ENCODE measurements at places on chromosomes 4 and X.

DNA sequence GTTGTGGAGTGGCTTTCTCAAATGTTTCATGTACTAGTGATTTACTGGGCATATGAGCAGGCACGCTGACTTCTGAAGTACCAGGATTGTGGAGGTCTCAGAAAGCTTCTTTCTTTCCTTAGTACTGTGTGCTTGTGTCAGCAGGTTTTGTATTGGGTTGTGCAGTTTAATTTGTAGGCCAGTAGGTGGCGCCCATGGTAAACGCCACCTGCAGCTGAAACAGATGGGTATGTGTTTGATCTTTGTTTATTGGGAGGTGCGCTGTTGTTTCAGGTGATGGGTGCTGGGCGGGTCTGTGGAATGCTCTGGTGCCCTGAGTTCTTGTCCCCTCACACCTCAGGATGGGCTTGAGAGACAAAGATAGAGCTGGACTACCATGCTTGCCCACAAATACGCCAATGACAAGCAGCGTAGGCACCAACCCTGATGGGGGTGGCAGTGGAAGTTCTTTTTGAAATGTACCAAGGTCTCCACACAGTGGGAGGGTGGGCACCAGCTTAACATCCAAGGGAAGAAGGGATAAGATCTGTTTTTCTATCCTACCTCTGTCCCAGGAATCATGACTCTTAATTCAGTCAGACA, 141.5 kb downstream of the RPS6KA6 start:
- DNase-seq: peak; percentile 0

- no peak for DNase-seq
Measured at GRCh38 chr4:13994016-13994415, 366.5 kb upstream of the BOD1L1 start.

GRCh38 chrX:10526451-10526850, 93.9 kb downstream of the MID1 start:
- no peak for DNase-seq

GRCh38 chr4:127120441-127121090, 512.2 kb upstream of the INTU start:
- DNase-seq: no peak

DNA sequence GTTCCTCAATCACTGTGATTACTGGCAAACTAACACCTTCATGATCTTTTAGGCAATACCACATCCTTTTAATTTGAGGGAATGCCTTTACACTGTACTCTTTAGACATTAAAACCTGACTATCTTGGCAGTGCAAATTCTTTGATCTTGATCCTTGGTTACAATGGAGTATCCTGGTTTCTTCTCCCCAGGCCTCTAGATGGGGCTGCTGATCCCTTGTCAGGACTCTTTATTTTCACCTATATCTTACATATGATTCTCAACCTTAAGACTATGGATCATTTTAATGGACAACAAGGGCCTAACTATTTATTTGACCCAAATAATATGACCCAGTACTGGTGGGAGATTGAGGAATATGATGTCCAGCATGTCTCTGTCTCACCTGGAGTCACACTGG, 1005.5 kb upstream of the INTU start:
- DNase-seq: no peak

Measured in CD4-positive, alpha-beta T cell treated with Interleukin-10 for 1 hour (primary cell).